ENCODE measurements at places on chromosomes 1 and 21.

DNA sequence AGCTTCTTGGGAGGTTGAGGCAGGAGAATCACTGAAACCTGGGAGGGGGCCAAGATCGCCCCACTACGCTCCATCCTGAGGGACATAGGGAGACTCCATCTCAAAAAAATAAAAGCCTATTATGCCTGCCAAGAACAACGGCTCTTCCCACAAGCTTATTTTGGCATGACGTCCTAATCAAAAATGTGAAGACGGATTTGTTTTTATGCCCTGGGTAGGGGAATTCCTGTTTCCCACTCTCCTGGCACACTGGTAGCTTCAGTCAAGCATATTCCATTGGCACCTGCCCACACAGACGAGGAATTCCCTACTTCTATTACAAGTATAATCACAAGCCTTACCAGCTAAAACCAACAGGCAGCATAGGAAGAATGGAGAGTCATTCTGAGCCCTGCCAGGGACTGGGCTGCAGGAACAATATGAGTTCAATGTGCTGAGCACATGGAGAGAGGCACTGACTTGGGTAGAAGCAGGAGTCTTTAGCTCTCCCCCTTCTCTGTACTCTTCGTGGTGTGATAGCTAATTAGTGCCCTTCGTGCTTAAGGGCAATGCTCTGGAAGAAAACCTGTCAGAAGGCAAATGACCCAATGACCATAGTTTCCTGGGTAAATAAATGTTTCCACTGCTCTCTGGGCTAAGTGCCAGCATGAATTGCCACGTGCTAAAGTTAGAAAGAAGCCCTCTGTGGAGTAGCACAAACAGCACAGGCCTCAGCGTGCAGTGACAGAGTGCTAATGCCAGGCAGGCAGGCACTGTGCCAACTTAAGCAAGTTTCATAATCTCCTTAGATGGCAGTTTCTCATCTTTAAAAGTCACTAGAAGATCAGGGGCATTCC lies 16.8 kb downstream of the TNFSF4 start:
- H3K27me3 ChIP-seq, result no peaks in the 10 kb centered on the region
- no peak for DNase-seq
- no peaks in the 10 kb centered on the region for H3K36me3 ChIP-seq
- no peaks in the 10 kb centered on the region for H3K4me1 ChIP-seq

DNA sequence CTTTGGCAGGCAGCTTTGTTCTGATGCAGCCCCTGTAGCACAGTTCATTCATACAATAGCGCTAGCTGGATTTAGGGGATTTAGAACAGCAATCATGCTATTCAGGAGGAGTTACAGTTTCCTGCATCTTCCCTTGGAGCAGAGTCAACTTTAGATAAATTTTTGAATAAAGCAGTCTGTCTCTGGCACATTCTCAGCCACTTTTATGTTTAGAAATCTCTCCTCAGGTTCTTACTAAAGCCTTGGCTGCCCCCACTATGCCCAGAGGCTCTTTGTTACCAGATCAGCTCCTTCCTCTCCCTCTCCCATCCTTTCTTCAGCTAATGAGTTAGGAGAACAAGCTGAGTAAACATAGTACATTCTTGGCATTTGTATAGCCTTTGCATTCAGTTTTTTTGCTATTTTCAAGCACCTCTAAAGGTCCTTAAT lies 17.0 kb upstream of the PIGC start:
- peaks cover 10% of the 10 kb centered on the region for H3K4me1 ChIP-seq
- H3K4me3 ChIP-seq, result no peak overlapping the region
- DNase-seq, result no peak
- no peaks in the 10 kb centered on the region for H3K36me3 ChIP-seq
- H3K27me3 ChIP-seq, result no peaks in the 10 kb centered on the region

- no peak overlapping the region for H3K27ac ChIP-seq
- no peak for DNase-seq
- no peaks in the 10 kb centered on the region for H3K36me3 ChIP-seq
- no peak overlapping the region for H3K4me3 ChIP-seq
Measured at GRCh38 chr1:178174539-178174938, 80.6 kb downstream of the RASAL2 start.

DNA sequence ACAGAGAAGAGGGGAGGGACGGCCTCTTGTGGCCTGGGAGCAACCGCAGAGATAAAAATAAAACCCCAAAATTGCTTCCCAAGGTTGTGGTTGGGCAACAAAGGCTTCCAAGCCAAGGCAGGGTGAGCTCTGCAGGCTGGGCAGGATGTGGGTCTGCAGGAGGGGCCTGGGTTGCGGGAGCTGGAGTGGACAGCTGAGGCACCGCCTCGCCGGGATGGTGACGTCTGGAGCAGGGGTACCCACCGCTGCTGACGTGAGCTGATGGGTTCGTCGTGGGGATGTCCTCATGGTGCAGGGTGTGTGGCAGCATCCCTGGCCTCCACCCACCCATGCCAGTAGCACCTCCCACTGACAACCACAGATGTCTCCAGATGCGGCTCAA lies 3.7 kb downstream of the AURKAIP1 start:
- peaks cover 20% of the 10 kb centered on the region for H3K4me1 ChIP-seq
- H3K27ac ChIP-seq, result no peak overlapping the region
- no peaks in the 10 kb centered on the region for H3K36me3 ChIP-seq
- DNase-seq, result no peak

- peaks cover 23% of the 10 kb centered on the region for H3K36me3 ChIP-seq
- H3K4me1 ChIP-seq, result no peaks in the 10 kb centered on the region
- no peak overlapping the region for H3K27ac ChIP-seq
- peaks cover 2% of the 10 kb centered on the region for H3K27me3 ChIP-seq
- DNase-seq, result no peak
- no peak overlapping the region for H3K4me3 ChIP-seq
Measured at GRCh38 chr1:168157638-168158037, 20.9 kb upstream of the GPR161 start.

GRCh38 chr1:230068952-230069684 lies 2.1 kb downstream of the GALNT2 start:
- H3K27me3 ChIP-seq, result peaks cover 9% of the 10 kb centered on the region
- H3K27ac ChIP-seq, result no peak overlapping the region
- peak overlapping the region; percentile 89 for H3K4me3 ChIP-seq
- peaks cover 70% of the 10 kb centered on the region for H3K4me1 ChIP-seq
- no peaks in the 10 kb centered on the region for H3K36me3 ChIP-seq

- no peak overlapping the region for H3K27ac ChIP-seq
- DNase-seq, result no peak
- peaks cover 17% of the 10 kb centered on the region for H3K4me1 ChIP-seq
- H3K4me3 ChIP-seq, result no peak overlapping the region
- H3K27me3 ChIP-seq, result no peaks in the 10 kb centered on the region
Measured at GRCh38 chr1:222921945-222922344, 107.1 kb downstream of the DISP1 start.

DNA sequence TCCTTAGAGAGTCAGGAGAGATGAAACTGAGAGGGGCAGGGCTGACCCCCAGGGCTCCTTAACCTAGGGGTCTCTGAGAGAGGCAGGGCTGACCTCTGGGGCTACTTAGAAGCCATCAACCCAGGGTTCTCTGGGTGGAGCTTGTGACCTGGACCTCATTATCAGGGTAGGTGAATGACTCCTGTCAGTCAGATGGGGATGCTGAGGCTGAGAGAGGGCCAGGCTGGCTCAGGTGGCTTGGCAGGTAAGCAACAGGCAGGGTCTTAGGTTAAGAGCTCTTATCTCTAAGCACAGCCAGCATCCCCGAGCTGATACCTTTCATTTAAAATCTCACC lies 160.9 kb downstream of the PTPRU start:
- no peak overlapping the region for H3K4me3 ChIP-seq
- DNase-seq, result no peak
- H3K4me1 ChIP-seq, result peaks cover 18% of the 10 kb centered on the region
- no peak overlapping the region for H3K27ac ChIP-seq

DNA sequence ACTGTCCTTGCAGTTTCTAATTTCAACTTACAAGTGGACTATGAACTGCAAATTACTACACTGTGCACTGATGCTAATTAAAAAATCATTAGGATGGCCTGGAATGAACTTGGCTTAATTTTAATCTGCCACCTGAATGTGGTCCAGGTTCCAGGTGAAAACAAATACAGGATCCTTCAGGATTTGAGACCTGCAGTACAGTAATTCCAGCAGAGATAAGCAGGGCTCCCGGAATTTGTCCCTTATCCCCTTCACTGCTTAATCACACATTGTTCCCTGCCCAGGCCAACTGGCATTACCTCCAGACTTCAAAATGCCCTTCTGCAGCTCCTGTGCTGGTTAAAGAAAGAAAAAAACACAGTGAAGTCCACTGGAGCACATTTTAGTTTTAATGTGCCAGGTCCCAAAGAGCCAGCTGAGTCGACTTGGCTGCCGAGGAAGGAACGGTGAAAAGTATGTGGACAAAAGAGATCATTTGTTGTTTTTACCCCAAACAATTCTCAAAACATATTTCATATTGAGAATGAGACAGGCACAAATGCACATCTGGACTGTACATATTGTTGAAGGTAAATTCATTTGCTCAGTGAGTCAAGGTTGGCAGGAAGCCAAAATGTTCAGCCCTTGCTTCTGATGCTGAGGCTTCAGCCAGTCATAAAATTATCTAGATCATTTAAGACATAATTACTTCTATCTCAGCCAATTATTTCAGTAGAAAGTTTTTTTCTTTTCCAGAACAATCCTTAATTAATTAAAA lies 28.3 kb downstream of the DEGS1 start:
- no peak for DNase-seq
- no peaks in the 10 kb centered on the region for H3K27me3 ChIP-seq
- H3K4me3 ChIP-seq, result no peak overlapping the region
- no peak overlapping the region for H3K27ac ChIP-seq
- peaks cover 48% of the 10 kb centered on the region for H3K4me1 ChIP-seq

DNA sequence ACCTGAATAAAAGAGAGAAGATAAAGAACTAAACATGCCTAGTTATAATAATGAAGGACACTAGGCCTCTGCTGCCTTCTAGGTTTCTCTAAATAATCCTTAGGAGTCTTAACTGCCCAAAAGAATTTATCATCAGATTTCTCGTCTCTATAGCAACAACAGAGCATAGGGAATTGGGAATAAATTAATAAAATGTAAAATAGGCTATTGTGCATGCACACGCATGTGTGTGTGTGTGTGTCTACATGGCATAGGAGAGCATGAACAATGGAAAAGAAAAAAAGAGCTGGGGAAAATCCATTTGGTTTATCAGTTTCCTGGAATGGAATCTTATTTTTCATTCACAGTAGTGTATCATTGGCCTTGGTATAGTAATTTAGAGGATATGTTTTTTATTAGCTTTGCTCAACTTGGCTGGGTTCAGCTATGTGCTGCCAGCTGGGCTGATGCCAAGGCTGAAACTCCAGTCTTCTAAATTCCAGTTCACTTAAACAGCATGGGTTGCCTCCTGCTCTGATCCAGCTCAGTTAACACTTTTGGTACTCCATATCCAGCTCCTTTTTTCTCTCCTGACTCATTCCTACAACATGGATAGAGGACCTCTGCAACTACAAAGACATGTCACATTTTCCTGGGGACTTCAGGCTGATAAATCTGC lies 80.6 kb upstream of the SLFNL1 start:
- H3K36me3 ChIP-seq, result peaks cover 17% of the 10 kb centered on the region
- no peaks in the 10 kb centered on the region for H3K4me1 ChIP-seq
- no peak overlapping the region for H3K4me3 ChIP-seq
- H3K27ac ChIP-seq, result no peak overlapping the region
- H3K27me3 ChIP-seq, result peaks cover 6% of the 10 kb centered on the region

GRCh38 chr1:183234660-183235476 lies 48.8 kb downstream of the LAMC2 start:
- no peaks in the 10 kb centered on the region for H3K27me3 ChIP-seq
- H3K36me3 ChIP-seq, result peaks cover 19% of the 10 kb centered on the region
- peaks cover 65% of the 10 kb centered on the region for H3K4me1 ChIP-seq
- H3K4me3 ChIP-seq, result peak overlapping the region; percentile 56
- H3K27ac ChIP-seq, result peak overlapping the region; percentile 97

DNA sequence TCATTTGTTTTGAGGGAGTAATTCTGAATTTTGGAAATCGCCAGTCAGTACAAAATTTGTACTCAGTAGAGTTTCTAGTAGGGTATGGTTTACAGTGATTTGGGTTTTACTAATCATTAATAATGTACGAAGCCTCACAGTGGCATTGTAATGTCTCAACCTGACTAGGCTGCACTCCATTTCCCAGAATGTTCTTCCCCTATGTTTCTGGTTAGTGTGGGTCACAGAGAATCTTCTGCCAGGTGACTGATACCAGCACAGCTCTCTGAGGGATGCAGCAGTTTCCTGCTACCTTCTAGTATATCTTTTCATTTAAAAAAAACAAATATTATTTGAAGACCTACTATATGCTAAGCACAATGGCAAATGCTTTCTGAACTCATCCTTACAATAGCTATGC lies 112.9 kb downstream of the PTPN14 start:
- H3K36me3 ChIP-seq, result peaks cover 34% of the 10 kb centered on the region
- peaks cover 8% of the 10 kb centered on the region for H3K27me3 ChIP-seq
- H3K4me3 ChIP-seq, result no peak overlapping the region
- H3K27ac ChIP-seq, result peak overlapping the region; percentile 95
- H3K4me1 ChIP-seq, result peaks cover 50% of the 10 kb centered on the region

DNA sequence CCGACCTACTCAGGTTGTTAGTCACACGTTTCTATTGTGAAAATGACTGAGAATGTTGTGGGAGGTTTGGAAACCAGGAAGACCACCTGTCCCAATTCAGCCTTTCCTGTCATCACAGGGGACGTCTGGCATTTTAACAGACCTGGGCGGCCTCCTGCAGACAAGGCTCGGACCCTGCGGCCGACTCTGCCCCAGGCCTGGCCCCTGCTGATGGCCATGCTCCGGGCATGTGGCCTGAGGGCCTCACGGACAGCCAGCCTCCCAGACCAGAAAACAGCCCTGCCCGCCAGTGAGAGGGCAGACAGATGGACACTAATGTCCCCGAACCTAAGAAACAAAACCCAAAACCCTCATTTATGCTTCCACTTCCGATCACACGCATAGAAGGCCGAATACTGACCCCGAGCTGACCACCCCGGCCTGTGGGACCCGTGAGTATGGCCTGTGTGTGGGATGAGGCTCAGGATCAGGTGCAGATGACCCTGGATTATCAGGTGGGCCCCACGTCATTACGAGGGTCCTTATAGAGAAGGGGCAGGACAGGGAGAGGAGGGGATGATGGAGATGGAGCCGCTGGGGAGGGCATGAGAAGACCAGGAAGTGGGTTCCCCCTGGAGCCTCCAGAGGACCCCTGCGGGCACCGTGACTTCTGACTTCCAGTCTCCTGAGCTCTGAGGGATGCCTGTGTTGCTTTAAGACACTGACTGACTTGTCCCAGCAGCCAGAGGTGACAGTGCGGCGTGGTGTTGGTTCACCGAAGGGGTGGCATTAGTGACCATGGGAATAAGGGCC lies 9.6 kb downstream of the COL18A1 start:
- H3K4me1 ChIP-seq, result peaks cover 81% of the 10 kb centered on the region
- no peak for DNase-seq
- no peak overlapping the region for H3K4me3 ChIP-seq
- no peaks in the 10 kb centered on the region for H3K27me3 ChIP-seq

All from nephron progenitor cell (in vitro differentiated cells).